Stimulated activated CD4-positive, alpha-beta T cell treated with anti-CD3 and anti-CD28 coated beads, Interleukin-1b, Interleukin-23, amount 100 ng/mL, for 4 hours (primary cell): ENCODE measurements at places on chromosomes 5 and 9.

- DNase-seq, result no peak
These were observed 11.0 kb downstream of the CCDC152 start for GRCh38 chr5:42767491-42768105.

DNA sequence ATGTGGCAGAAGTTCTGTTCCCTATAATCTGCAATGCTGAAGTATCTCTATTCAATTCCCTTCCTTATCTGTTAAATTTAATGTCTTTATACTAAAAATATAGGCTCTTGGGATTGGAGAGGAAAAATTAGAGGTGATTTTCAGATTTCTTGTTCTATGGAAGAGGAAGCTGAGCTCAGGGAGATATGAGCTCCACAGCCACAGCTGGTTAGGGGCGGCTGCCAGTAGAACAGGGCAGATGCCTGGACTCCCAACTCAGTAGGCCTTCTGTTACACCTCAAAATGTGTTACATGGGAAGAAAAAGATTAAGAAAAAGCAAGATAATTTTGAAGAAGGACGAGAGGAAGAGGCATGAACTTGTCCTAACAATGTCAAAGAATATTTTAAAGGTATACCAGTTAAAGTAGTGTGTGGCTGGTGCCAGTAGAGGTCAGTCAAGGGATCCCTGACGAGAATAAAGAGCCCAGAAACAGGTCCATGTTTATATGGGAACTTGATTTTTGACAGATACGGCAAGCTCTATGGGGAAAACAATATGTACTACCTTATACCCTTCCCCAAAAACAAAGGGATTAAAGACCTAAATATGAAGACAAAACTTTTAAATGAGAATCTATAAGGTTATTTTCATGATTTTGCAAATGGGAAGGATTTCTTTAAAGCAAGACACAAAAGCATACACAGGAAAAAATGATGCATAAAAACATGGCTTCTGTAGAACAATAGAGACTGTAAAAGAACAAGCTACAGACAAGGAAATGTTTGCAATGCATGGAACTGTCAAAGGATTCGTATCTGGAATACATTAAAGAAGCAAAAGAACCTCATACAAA, 28.7 kb downstream of the DNAJC21 start:
- DNase-seq, result no peak

DNA sequence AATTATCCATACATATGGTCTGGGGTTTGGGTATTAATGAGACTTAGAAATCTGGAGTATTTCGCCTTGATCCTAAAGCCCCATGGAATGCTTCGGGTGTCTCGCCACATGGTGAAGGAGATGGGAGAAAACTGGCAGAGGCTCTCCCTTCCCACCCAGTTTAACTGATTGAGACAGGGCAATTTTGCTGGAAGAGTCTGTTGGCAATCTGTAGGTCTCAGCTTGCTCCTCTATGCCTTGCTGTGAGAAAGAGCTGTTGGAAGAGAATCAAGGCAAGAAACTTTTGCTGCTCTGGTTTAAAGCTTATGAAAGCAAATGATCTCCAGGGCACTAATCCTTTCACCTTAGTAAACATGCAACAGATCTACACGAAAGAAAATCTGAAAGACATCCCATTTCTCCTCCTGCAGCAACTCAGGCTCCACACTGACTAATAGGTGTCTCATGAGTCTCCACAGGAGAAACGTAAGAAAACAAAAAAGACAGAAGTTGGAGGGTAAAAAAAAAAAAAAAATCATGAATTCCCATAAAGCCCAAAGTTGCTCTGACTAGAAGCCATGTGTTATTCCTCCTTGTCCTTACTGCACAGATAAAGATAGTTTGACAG, 369.9 kb downstream of the EFNA5 start:
- no peak for DNase-seq

DNA sequence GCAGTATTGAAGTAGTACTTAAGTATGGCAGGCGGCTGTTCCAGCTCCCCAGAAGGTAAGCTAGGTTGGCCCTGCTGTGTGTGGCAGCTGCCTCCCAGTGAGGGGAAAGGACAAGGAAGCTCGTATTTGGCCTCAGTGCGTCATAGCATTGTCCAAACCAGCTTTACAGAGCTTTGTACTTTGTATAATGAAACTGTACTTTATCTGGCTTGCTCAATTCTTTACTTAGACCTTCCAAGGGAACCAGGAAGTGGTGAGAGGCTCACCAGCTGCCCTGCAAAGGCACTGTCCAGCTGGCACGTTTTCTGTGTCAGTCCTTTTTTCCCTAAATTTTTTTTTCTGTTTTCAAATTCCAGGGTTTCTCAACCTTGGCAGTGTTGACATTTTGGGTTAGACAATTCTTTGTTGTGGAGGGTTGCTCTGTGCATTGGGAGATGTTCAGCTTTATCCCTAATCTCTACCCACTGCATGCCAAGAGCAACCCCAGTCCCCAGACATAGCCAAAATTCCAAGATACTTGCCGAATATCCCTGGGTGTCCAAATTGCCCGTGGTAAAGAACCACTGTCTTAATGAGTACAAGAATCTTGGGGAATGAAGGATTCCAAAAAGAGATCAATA, 474.5 kb downstream of the LRRC70 start:
- DNase-seq, result no peak

- DNase-seq, result no peak
These were observed 187.3 kb downstream of the MAPKAP1 start for GRCh38 chr9:125519734-125520133.

DNA sequence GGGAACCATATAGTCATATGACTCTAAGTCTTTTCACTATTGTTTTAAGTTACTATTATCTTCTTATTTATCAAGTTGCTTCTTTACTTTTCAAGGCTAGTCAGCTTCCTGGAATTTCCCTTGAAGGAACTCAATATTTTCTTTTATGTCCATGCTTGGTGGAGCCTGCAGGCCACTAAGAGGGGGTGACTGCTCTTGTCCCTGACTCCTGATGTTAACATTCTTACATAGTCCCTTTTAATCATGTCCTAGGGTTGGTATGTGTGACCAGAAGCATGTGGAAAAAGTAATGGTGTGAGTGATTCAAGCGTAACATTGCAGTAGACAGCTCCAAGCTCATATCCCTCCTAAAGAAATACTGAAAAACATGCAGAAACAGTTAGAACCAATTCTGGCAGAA, 1536.2 kb upstream of the CDH9 start:
- DNase-seq, result no peak

GRCh38 chr5:157177953-157178352, 2.7 kb upstream of the ITK start:
- DNase-seq, result no peak

- DNase-seq, result no peak
These were observed 1.3 kb downstream of the MAT2B start for GRCh38 chr5:163506726-163507125.

DNA sequence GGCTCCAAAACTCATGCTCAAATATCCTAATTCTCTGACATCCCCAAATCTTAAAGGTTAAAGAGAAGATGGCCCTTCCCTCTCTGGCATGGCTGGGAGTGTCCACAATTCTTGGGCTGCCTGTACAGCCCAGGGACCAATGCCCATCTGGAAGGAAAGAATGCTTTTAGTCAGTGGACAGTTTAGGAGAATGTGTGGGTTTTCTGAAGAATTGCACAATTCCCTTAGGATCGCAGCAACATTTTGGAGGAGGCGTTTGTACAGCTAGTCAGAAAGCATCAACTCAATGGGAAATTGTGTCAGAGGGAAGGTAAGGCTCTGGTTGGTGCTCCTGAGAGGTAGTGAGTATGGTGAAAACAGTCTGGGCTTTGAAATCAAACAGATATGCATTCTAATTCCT, 15.0 kb downstream of the FAM193B start:
- DNase-seq, result no peak

DNA sequence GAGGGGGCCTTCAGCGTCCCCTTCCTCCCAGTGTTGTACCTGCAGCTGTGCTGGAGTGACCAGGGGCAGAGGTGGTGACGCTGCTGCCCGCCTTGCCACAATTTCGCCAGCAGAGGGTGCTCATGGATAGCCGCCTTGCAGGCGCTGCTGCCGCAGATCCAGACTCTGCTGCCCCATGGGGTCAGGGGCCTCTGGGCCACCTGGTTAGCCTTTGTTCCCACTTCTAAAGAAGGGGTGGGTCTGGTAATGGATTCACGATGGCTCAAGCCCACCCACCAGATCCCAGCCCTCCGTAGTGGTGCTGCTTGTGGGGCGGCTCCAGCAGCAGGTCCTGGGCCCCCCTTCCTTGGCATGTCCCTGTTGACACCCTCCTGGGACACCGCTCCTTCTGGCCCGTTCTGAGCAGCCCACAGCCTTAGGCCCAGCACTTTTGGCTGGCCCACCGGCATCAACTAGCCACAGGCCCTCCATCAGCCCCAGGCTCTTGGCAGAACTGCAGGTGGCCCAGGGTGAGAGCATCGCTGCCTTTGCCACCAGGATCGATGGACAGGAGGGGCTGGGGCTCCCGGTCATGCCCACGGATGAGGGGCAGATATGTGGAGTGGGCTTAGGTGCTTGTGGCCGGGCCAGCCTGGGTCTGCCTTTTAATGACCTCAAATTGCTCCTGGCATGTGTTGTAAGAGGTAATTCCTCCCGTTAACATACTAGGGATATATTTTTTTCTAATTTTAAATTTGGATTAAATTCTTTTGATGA, 57.2 kb downstream of the COL5A1 start:
- DNase-seq, result peak; percentile 30

DNA sequence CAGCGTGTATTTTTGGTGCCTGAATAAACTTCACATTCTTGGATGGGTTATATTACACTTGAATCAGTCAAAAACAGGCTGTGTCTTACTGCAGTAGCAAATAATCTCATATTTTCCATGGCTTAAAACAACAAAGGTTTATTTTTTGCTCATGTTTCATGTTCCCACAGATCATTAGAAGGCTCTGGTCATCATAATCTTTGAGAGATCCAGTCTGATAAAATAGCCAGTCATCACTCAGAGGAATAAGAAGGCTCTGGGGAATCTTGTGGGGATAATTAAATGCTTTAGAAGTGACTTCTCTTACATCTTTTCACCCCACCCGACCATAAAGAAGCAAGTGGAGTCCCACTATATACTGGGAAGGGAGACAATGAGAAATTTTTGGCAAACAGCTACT, 417.7 kb downstream of the PSAT1 start:
- DNase-seq, result no peak

DNA sequence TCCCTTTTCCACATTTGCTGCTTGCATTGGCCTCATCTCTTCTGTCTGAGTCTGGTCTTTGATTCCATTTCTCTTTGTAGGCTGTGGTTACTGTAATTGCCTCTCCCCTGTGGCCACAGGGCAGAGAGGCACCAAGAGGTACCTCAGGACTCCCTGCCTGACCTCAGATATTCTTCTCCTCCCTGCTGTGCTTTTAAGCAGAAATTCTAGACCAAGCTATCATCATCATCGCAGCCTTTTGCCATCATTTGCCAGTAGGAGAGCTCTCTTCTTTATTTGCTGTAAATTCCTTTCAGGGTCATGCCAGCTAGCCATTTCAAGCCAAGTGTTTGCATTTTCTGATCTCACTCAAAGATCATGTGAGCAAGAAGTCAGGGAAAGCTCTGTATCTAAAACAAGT, 369.6 kb downstream of the ICE1 start:
- no peak for DNase-seq

DNA sequence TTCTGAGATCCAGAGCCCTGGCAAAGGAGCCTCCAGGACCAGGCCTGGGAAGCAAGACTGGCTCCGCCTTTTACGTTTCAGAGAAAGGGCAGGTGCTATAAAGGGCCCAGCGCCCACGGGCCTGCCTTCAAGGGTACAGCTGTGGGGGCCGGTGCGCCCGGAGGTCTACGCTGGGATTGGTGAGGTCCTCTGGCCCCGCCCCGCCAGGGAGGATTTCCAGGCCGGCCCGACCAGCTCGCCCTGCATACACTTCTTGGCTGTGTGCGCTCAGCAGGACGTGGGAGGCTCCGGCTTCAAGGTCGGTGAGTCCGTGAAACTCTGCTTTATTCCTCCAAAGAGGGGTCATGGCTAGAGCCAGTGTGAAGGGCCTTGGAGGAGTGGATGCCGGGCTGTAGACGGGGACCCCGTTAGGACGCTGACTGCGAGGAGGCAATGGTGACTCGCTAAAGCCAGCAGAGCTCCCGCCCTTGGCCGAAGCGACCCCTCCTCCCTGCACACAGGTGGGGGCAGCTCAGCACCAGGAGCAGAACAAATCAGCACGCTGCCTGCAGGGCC, at the start of gene CKMT2:
Gene CKMT2 (plus strand): TSS at position 243 of the 555 bp plus-strand sequence. CDS start 17,811 bp downstream, outside the sequence.
- no peak for DNase-seq

- no peak for DNase-seq
These were observed 8.3 kb downstream of the ZNF483 start for GRCh38 chr9:111533099-111533790.

GRCh38 chr5:91182763-91183162, 200.4 kb downstream of the ARRDC3 start:
- no peak for DNase-seq

- DNase-seq, result no peak
These were observed 809 bp downstream of the PCDHGA9 start for GRCh38 chr5:141403387-141403786.

DNA sequence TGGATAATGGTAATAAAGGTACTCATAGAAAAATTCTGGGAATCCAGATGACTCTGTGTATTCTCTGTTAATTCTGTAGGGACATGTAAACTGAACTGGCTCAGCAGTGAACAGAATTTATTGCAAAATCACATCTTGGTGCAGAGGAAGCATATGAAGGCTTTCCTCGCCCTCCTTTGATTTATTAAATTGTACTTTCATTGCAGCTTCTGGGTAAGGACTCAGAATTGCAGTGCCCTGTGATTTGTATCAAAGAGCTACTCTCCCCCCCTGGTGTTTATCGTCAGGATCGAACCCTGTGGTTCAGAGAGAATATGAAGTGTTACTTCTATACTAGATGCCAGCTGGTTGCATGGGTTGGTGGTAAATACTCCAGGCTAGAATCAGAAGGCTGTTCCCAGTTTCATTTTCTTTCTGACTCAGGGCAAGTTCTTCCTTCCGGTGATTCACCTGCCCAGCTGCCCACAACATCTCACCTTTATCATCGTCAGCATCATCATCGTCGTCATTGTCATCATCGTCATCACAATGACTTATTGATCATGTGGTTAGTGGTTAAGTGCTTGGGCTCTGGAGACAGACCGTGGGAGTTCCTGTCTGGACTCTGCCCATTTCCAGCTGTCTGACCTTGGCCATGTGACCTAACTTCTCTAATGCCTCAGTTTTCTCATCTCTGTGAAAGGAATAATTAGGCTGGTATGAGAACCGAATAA, 238.8 kb downstream of the ARHGAP26 start:
- peak; percentile 22 for DNase-seq

DNA sequence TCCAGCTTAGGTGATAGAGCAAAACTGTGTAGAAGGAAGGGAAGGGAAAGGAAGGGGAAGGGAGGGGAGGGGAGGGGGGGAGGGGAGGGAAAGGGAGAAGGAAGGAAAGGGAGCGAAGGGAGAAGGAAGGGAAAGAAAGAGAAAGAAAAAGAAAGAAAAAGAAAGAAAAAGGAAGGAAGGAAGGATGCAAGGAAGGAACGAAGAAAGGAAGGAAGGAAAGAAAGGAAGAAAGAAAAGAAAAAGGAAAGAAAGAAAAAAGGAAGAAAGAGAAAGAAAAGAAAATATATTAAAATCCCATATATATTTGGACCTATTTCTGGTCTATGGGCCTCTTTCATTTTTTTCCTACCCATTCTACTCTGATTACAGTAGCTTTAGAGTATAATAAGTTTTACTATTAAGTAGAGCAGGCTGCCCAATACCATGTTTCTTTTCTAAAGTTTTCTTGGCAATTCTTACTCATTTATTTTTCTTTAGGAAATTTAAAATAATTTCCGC, 229.1 kb downstream of the AUH start:
- no peak for DNase-seq
